ENCODE measurements at places on chromosomes 1 and 21.

GRCh38 chr21:45289655-45290515, 2.2 kb upstream of the POFUT2 start:
- no peak for DNase-seq

DNA sequence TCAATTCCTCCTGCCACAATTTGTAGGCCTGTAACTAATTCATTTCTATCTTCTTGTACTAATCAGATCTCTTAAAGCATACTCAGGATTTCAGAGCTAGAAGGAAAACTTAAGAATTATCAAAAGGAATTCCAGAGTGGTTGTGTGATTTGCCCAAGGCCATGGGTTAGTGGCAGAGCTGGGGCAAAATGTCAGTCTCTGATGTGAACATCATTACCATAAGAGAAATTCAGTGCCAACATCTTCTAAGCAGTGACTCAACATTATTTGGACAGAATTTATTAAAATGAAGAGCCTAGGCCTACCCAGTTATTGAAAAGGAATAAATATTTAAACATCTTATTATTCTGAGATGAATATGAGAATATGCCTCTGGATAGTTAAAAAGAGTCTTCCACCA, 14.5 kb downstream of the ST6GALNAC5 start:
- no peak for DNase-seq

DNA sequence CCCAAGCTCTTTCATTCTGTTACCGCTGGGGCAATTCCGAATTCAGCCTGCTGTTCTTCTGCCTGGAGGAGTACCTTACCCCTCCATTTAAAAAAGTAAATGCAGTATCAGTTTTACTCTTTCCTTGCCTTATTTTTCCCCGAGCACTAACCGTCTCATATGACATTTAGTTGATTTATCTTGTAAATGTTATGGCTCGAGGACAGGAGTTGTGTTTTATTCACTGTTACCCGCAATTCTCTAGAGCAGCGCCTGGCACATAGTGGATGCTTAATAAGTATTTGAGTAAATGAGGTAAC, 425 bp upstream of the TADA1 start:
- no peak for DNase-seq

DNA sequence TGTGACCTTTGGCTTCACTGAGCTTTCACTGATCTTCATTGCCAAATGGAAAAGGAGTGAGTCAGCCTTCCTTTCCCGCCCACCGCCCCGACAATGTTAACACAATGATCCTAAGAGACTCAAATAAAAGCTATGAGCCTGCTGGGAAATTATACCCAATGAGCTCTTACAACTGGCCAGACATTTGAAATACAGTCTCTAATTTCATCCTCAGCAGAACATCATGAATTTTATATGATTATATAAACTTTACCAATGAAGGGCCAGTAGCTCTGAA, 252.5 kb downstream of the SIPA1L2 start:
- DNase-seq = no peak

- DNase-seq = no peak
These were observed 8.7 kb downstream of the WRAP73 start for GRCh38 chr1:3641046-3641760.

DNA sequence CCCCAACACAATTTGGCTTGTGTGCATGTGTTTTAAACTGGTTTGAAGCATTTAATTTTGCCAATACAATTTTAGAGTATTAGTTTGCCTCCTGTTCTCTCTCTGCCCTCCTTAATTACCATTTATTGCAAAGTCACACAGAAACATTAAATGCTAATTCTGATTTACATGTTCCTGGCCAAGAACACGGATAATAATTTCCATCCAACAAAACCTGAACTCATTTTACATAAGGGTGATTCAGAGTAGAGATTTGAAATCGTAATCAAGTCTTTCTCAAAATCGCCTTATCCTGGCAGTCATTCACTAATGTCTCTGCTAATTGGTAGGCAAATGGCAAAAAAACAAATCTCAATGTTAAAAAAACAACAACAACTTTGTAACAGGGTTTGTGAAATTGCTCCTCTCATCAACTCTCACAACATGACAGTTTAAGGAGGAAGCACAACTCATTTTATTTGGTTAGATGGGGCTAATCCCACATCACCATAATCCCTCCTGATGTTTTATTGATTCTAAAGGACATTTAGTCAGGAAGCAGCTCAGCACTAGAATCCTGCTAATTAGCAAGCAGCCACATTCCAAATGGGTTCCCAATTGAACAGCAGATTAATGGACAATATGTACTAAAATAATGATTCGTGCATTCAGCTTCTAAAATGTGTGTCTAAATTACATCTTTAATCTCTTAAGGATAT, 55.9 kb downstream of the C1orf87 start:
- DNase-seq = no peak

- no peak for DNase-seq
These were observed 242.1 kb upstream of the JUN start for GRCh38 chr1:59025898-59026426.

- no peak for DNase-seq
These were observed 38.8 kb downstream of the XCL2 start for GRCh38 chr1:168505006-168505405.

GRCh38 chr1:152162792-152163463, 3.9 kb upstream of the RPTN start:
- no peak for DNase-seq

DNA sequence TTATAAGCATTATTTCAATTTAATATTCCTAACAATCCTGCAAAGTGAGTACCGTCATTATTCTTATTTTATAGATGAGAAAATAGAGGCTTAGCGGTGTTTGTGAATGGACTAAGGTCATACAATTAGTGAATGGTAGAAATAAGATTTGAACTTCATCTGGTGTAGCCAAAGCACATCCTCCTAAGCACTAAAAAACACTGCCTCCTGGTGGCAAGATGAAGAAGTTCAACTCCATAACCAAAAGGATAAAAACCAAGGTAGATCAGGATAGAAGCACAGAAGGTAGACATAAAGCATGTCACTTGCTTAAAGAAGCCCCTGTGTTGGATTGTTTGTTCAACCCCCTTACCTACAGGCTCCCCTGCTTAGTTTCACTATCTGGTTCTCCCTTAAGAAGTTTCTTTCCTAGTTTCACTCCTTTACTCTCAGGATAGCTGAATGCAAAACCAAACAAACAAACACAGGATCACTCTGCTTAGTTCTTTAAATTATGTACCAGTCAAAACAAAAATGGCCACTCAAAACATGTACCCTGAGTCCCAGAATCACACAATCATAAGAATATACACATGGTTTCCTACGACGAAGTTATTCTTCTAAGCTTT, 12.7 kb upstream of the AIM2 start:
- DNase-seq = no peak

- no peak for DNase-seq
These were observed 45.9 kb upstream of the GPR157 start for GRCh38 chr1:9174762-9175161.

GRCh38 chr1:189150624-189151023, 1327.0 kb downstream of the BRINP3 start:
- no peak for DNase-seq

- DNase-seq = no peak
These were observed 11.0 kb upstream of the DENND1B start for GRCh38 chr1:197786280-197786679.

- no peak for DNase-seq
These were observed 7.7 kb downstream of the YBX1 start for GRCh38 chr1:42689912-42690311.

GRCh38 chr1:246572785-246573184, 6.5 kb downstream of the CNST start:
- no peak for DNase-seq
